Esophagus (tissue), 2 donors: ENCODE measurements at places on chromosomes 3 and 15. TPM values are rescaled to one million over a fixed set of nuclear protein-coding genes. Genes with fewer than 3 reads are reported as not detected.

The CYB561D2 gene
- 21.8 TPM for polyA plus RNA-seq

The GUCA1C gene
- not detected for polyA plus RNA-seq

The MYO5C gene
- polyA plus RNA-seq: 4.9 TPM

The IFRD2 gene
- 65.6 TPM for polyA plus RNA-seq

The RTP1 gene
- polyA plus RNA-seq: 0.01 TPM

The SNAPC5 gene
- polyA plus RNA-seq: 25.1 TPM

The TEX264 gene
- polyA plus RNA-seq: 46.7 TPM

The ELL3 gene
- 15.5 TPM for polyA plus RNA-seq

The CCDC39 gene
- polyA plus RNA-seq: not detected

The PIF1 gene
- polyA plus RNA-seq: 5.0 TPM

The C3orf49 gene
- polyA plus RNA-seq: not detected

The PLSCR1 gene
- polyA plus RNA-seq: 37.4 TPM

The ANKRD34C gene
- polyA plus RNA-seq: not detected

The ACKR2 gene
- polyA plus RNA-seq: 0.75 TPM

The RAB6B gene
- polyA plus RNA-seq: 1.3 TPM

The TM4SF1 gene
- 127 TPM for polyA plus RNA-seq

The IL17RC gene
- polyA plus RNA-seq: 37.0 TPM

The SLC12A1 gene
- not detected for polyA plus RNA-seq

The PDZRN3 gene
- 17.2 TPM for polyA plus RNA-seq

The DCLK3 gene
- polyA plus RNA-seq: 0.01 TPM

The SLC24A5 gene
- not detected for polyA plus RNA-seq

The PHLDB2 gene
- polyA plus RNA-seq: 5.2 TPM

The CISH gene
- 7.0 TPM for polyA plus RNA-seq

The SLC22A14 gene
- 0.19 TPM for polyA plus RNA-seq

The ALDH1A2 gene
- polyA plus RNA-seq: 0.27 TPM

The TGM4 gene
- not detected for polyA plus RNA-seq

The ROPN1 gene
- not detected for polyA plus RNA-seq

The EFCAB12 gene
- polyA plus RNA-seq: 0.02 TPM

The CYP11A1 gene
- 5.7 TPM for polyA plus RNA-seq

The UBAP1L gene
- polyA plus RNA-seq: 5.7 TPM

The CPNE9 gene
- 0.05 TPM for polyA plus RNA-seq

The TEX9 gene
- 2.9 TPM for polyA plus RNA-seq

The PARP15 gene
- polyA plus RNA-seq: 0.46 TPM

The CNTN3 gene
- 0.08 TPM for polyA plus RNA-seq

The ACKR4 gene
- polyA plus RNA-seq: 0.18 TPM

The RGMA gene
- 30.9 TPM for polyA plus RNA-seq

The CCR2 gene
- 0.24 TPM for polyA plus RNA-seq

The MKRN2OS gene
- polyA plus RNA-seq: 6.0 TPM

The ERICH6 gene
- not detected for polyA plus RNA-seq

The SNX33 gene
- 24.0 TPM for polyA plus RNA-seq

The ARL14 gene
- polyA plus RNA-seq: 1.1 TPM

The KNG1 gene
- not detected for polyA plus RNA-seq

The PAK6 gene
- polyA plus RNA-seq: 16.6 TPM

The FOXL2 gene
- 0.04 TPM for polyA plus RNA-seq

The SMCO1 gene
- polyA plus RNA-seq: not detected

The RASGRF1 gene
- polyA plus RNA-seq: 0.02 TPM

The CHRNA5 gene
- polyA plus RNA-seq: 1.5 TPM

The MESP1 gene
- 0.08 TPM for polyA plus RNA-seq

The RAD51 gene
- polyA plus RNA-seq: 2.5 TPM

The MEX3B gene
- polyA plus RNA-seq: 0.39 TPM

The CLDN16 gene
- 0.05 TPM for polyA plus RNA-seq

The ARGFX gene
- not detected for polyA plus RNA-seq

The TAGLN3 gene
- 0.06 TPM for polyA plus RNA-seq
